CD8-positive, alpha-beta memory T cell (primary cell): ENCODE measurements at places on chromosomes 1 and 21.

GRCh38 chr1:11333631-11334030 lies 60.6 kb downstream of the UBIAD1 start:
- no peak for DNase-seq

GRCh38 chr21:37087188-37087587 lies 14.1 kb downstream of the TTC3 start:
- DNase-seq: no peak

GRCh38 chr1:194040496-194040895 lies 854.1 kb upstream of the B3GALT2 start:
- DNase-seq: no peak

- no peak for DNase-seq
Observed at GRCh38 chr1:147171399-147172167, 687 bp downstream of the PRKAB2 start.

DNA sequence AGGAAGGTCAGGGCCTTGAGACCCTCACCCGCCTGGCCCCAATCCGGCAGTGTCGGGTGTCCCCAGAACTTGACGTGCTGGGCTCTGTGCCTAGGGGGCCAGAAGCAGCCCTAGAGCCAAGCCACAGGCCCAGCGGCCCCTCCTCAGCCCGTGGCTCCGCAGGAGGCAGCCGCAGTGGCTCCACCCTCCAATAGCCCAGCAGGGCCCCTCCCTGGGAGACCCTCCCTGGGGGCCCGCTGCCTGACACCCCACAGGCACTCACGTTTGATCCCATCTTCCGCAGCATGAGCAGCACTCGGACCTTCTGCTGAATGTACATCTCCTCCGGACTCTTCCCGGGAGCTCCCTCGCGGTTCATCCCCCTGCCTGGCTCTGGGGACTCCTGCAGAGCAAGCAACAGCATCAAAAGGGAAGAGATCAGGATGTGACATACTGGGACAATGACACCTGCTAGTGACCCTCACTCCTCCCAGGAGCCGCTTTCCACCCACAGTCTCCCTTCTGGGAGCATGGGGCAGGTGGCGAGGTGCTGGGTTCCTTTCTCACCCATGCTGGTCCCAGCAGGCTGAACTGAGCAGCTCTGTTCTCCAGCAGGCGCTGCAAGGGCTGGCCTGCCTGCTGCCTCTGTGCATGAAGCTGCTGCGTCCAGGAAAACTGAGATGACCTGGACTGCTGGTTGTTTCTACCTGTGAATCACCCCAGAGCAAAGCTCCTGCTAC lies 38.2 kb downstream of the CTNNBIP1 start:
- DNase-seq: no peak

DNA sequence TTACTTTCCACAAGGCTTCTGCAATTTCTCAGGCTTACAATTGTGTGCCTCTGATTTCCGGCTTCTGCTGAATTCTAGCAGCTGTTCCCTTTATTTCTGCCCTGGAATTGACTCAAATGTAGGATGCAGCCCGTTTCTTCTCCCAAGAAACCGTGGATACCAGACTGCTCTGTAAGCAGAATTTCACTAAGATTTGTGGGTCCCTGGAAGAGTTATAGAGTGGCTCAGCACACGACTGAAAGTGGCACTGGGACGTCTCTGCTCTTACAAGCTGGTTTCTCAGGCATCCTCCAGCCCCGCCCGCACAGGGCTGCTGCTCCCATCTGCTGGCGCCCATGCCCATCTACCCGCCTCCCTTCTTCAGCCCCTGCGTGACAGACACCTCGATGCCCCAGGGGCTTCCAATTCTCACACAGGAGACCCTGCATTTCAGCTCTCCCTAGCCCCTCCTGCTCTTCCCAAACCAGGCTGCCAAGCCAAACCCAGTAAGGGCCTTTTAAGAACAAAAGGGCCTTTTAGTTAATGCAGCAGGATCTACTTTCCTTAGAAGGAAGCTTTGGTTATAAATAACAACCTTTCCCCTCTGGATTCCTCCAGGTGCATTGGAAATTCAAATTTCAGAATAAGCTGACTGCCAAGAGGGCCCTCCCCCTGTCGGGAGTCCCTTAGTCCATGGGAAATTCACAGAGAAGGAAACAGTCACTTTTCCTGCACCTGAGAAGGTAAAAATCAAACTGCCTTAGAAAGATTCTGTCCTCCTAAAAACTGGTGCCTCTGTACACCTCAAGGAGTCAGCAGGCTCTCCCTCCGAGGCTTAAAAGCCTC lies 45.4 kb upstream of the TENT5B start:
- no peak for DNase-seq

- DNase-seq: peak; percentile 12
Observed at GRCh38 chr1:59071289-59071688, 225.6 kb upstream of the FGGY start.

DNA sequence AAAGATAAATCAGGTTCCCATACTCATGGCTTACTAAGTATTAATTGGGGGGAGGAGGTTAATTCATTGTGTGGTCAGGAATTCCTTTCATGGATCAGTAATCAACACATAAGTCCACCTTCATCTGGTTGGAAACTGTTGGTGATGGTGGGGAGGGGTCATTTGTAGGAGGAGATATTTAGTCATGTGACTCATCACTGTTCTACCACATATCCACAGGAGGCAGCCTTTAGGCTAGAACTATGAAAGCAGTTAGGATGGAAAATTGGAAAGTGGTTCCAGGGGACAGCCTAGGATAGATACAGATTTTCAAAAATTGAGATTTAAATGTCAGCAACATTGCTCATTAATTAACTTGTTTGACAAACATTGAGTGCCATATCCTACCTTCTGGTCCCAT lies 122.8 kb upstream of the PAXBP1 start:
- no peak for DNase-seq

- DNase-seq: no peak
Observed at GRCh38 chr1:117312453-117313138, 54.7 kb upstream of the MAN1A2 start.

DNA sequence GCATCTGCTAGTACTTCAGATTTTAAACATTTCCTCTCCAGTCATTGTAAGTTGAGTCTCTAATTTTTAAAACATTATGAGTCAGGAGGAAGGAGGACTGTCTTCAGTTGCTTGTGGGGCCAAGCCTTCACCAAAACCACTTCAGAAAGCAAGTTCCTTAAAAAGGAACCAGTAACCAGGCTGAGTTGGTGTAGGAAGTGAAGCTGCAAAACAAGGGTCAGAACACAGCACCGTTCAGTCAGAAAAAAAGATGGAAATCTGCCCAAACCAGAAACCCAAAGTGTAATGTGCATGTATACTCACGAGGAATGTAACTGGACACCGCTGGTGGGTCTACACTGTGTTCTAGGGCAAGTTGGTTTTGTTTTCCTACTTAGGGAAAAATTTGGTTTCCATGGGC lies 402.1 kb downstream of the SETD4 start:
- DNase-seq: no peak

DNA sequence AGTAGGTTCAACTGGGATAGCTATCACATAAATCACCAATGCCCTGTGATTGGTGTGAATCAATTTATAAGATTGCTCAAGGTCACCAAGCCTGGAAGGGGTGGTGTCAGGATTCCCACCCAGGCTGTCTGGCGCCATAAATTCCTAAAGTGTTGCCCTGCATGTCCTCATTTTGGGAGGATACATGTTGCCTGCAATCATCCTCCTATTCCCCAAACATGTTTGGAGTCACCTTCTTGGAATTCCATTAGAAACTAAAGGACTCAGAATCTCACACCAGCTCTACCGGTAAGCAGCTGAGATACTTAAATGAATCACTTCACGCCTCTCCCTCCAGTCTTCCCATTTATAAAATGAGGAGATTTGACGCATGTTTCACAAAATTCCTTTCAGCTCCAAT lies 54.1 kb upstream of the SLC45A1 start:
- DNase-seq: no peak

DNA sequence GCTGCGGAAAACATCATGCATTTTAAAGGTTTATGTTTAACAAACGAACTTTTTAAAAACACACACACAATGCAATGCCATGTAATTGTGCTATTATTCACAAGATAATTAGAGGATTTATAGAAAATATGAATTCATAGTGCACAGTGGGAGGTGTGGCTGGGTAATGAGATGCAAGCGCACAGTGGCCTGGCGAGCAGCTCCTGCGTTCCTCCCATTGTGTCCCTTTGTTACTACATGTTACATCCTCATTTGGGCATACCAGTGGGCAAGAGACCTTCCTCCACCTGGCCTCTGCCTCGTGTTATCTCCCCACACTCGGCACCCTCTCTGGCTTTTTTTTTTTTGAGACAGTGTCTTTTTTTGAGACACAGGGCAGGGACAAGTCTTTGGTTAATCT lies 30.0 kb upstream of the TENT5B start:
- no peak for DNase-seq

DNA sequence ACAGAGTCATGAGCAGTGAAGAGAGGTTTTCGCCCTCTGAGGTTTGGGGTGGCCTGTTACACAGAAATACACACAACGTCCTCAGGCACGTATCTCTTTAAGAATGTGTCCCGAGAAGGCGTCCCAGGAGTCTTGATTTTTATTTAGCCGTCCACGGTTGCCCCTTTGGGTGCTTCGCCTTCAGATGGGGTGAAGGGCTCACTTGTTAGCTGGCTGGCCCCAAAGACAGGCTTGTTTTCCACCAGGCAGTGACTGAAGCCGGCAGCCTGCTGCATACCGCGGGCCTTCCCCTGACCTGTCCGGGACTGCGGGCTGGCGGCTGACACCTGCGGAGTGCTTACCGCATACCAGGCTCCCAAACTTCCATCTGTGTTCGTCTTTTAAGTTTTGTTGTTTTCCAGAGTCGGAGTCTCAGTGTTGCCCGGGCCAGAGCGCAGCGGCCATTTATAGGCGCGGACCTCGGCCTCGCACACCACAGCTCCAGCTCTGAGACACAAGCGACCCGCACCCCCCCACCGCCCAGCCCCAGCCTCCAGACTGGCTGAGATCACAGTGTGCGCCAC lies 1.6 kb upstream of the ADARB1 start:
- no peak for DNase-seq

- DNase-seq: peak; percentile 63
Observed at GRCh38 chr1:108828074-108828961, 28.6 kb downstream of the AKNAD1 start.

GRCh38 chr1:205444300-205444930 lies 11.4 kb downstream of the BLACAT1 start:
- no peak for DNase-seq

GRCh38 chr1:174744886-174745285 lies 254.9 kb upstream of the CACYBP start:
- no peak for DNase-seq

- DNase-seq: no peak
Observed at GRCh38 chr1:60598041-60598910, 484.1 kb upstream of the NFIA start.

- no peak for DNase-seq
Observed at GRCh38 chr1:67060811-67061218, 6.9 kb upstream of the SLC35D1 start.
